AG20443 (cell line): ENCODE measurements at places on chromosomes 1 and 21.
A peak's percentile ranks its signal among the peaks of the same experiment; 100 is the strongest.

DNA sequence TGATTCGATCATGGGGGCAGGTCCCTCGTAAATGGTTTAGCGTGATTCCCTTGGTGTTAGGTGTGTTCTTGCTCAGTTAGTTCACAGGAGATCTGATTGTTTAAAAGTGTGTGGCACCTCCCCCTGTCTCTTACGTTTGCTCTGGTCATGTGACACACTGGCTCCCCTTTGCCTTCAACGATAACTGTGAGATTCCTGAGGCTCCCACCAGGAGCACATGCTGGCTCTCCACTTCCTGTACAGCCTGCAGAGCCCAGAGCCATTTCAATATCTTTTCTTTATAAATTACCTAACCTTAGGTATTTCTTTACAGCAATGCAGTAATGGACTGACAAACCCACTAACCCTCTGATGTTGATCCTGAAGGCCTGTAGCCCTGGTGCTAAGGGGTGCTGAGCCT, 141.9 kb downstream of the FCRL5 start:
- no peak for DNase-seq

- no peak for DNase-seq
Observed at GRCh38 chr1:13541435-13542215, 27.8 kb upstream of the LRRC38 start.

DNA sequence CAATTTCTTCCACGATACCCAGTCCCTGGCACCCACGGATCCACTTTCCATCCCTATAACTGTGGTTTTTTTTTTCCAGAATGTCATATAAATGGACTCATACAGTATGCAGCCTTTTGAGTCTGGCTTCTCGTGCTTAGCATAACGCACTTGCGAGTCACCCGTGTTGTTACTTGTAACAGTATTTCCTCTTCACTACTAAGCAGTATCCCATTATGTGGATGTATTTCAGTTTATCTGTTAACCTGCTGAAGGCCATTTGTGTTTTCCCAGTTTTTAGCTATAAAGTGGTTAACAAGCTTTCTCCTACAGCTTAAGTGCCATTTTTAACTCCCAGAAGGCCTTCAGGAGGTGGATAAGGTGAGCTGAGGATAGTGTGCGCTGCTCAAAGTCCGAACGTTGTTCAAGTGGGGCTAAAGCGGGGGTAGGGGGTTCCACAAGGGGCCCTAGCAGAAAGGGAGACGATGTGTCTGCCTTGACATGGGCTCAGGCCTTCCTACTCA, 829 bp downstream of the ADAR start:
- DNase-seq, result peak; percentile 24

GRCh38 chr21:41112740-41113692, 54.9 kb upstream of the BACE2 start:
- DNase-seq, result peak; percentile 73

DNA sequence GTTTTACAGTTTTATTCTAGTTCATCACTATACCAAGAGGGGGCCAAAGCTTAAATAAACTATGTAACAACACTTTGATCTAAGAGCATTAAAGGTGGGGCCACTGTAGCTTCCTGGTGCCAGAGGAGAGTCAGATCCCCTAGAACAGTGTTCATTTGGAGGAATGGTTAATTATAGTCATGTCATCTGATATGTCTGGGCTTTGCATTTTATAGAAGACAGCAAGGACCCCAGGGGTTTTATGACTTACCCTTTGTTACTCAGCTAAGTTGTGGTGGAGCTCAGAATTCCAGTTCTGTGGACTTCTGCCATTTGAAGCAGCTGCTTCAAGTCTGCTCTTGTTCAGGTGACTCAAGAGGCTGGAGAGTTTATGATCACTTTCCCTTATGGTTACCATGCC, 16.7 kb downstream of the KDM4A start:
- DNase-seq, result no peak

DNA sequence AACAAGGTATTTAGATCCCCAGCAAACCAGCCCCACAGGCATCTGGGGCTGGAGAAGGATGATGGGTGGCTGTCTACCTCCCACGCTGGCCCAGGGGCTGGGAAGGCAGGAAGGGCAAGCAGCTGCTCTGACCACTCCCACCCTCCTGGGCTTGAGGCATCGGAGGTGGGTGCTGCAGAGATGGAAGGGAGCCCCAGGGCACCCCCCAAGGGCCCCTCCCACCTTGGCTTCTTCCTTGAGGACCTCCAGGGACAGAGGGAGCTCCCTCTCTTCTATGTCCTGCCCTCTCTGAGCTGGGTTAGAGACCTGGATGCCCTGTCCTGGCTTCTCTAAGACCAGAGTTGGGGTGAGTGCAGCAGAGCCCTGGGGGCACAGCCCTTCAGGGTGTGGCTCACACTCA, 3.1 kb downstream of the CD52 start:
- no peak for DNase-seq

DNA sequence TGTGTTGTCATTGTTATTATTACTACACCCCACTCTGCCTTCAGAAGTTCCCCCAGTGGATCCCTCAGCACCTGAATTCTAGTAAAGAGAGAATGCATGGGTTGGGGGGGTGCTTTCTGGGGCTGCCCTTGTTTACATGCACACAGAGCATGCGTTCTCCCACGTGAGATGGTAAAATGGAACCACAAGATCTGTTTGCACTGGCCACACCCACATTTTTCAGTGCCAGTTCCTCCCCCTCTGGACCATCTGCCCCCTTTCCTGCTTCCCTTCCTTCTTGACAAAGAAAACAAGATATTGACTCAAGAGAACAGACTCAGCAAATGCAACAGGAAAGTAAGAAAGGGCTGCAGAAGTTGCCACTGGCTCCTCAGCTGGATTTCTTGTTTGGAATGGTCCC, 8.9 kb downstream of the SLC6A17 start:
- DNase-seq, result no peak

DNA sequence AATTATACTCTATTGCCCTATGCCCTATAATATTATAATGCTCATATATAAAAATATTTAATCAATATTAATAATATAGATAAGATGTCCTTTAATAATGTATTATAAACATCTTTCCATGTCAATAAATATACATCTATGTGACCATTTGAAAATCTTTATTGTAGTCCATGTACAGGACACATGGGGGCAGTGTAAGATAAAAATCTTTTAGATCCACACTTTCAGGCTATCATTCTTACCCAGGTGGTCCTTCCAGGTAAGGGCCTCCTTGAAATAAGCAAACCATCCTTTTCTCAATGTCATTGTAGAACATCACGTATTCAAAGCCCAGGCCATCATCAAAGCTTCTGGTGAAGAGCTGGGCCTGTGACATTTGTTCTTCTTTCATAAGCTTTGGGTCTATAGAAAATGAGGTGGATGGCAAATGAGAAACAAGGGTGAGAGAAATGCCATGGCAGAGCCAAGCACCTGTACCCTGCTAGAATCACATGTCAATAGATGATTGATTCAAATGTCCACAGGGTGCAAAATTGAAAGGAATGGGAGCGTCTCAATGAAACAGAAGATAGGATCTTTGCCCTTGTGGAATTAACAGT, 20.2 kb downstream of the THEM4 start:
- DNase-seq, result no peak

DNA sequence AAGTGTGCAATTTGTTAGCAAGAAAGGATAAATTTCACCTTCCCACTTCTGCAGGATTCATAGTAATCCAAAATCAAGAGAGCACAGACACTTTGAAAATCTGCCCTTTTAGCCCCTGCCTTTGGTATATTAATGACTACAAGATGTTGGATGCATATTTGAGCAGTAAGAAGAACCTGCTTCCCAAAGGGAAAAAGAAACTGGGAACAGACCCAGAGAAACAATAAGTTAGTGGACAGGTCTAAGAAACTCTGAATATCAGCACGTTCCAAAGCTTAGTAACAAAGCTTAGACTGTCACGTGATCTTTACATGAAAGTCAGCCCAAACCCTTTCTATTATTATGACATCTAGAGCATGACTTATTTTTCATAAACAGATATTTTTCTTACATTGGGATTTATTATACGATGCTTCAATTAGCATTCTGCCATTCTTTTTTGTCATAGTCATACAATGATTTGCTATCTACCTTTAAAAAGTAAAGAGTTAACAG, 390.9 kb upstream of the ADGRL2 start:
- no peak for DNase-seq
